NCI-H2107 (cell line): ENCODE measurements at places on chromosomes 3 and 15.
A peak's percentile ranks its signal among the peaks of the same experiment; 100 is the strongest.

DNA sequence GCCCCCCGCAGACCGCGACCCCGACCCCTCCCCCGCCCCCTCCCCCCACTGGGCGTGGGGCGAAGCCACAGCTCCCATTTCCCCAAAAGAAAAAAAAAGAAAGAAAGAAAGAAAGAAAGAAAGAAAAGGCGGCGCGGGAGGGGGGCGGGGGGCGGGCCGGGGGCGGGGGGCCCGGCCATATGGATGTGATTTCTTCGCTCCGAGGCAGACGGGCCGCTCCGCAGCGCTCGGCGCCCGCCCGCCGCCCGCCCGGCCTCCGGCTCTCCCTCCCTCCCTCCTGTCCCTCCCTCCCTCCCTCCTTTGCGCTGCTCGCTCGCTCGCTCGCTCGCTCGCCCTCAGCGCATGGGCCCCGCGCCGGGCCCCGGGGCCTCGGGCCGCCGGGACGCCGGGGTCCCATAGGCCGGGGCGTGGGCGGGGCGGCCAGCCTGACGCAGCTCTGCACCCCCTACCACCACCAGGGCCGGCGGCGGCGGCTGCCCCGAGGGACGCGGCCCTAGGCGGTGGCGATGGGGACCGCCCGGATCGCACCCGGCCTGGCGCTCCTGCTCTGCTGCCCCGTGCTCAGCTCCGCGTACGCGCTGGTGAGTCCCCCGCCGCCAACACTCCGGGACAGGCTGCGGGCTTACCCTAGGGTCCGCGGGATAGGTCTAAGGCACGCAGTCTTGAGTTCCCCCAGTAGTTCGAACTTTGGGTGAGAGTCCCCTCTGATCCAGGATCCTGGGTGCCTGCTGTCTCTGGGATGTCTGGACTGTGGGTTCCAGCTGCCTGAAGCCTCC, 5.7 kb downstream of the PTH1R start:
- no peak for DNase-seq

- peak; percentile 100 for DNase-seq
Observed at GRCh38 chr3:120094776-120095225, 554 bp upstream of the GSK3B start.

- no peak for DNase-seq
Observed at GRCh38 chr15:65059931-65060596, 7.7 kb downstream of the RASL12 start.

DNA sequence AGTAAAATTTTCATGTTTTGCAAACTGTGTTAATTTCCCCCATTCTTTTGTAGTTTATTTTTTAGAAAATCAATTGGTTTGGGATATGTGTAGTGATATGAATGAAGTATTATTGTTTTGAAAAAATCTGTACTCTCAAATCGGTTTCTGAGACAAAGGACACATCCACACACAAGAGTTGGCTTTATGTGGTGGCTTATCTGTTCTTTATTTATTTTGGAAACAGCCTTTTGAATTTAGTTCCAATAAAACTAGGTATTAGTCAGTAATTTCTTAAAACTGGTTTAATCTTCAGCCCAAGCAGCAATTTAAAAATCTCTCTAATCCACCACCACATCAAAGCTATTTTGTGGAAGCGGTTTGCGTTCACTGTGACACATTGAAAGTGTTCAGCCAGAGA, 741.5 kb upstream of the GRM7 start:
- no peak for DNase-seq

DNA sequence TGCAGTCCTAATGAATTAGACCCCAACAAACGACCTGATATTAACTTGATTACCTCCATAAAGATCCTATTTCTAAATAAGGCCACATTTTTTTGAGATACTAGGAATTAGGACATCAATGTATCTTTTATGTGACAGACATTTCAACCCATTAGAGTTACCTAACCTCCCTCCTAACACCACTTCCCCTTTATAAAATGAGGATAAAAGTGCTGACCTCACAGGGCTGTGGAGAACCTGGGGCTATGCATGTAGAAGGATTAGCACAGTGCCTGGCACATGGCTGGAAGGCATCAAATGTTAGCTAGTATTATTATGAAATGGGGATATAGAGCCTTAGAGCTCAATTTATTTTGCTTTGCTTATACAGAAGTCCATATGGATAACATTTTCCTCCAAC, 53.5 kb upstream of the LRRN1 start:
- no peak for DNase-seq

DNA sequence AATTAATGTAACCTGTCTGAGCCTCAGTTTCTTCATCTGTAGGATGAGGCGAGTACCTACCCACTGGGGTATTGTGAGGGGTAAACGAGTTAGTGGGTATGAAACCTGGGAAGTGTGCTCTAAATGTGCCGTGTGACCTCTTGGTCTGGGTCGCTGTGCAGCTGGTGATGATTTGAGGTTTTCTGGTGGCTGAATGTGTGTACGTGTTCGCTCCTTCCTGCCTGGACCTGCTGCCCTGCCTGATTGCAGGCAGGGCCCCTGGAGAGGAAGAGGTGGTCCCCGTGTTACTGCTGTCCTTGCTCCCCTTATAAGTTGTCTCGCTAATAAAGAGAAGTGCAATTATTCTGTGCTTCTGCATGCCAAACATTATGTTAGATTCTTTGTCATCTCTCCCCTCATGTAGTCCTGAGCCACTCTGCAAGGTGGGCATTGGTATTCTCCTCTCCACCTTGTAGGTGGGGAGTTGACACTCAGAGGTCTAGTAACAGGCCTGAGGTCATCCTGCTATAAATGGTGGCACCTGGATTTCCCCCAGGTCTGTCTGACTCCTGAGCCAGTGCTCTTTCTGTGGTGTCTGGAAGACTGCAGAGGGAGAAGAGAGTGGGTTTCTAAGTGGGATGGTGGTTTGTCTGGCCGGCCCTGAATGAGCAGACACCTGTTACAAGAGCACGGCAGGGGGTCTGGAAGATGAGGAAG, 15.7 kb downstream of the PDIA5 start:
- DNase-seq = no peak

- DNase-seq = no peak
Observed at GRCh38 chr3:149990423-149990948, 19.8 kb upstream of the PFN2 start.

DNA sequence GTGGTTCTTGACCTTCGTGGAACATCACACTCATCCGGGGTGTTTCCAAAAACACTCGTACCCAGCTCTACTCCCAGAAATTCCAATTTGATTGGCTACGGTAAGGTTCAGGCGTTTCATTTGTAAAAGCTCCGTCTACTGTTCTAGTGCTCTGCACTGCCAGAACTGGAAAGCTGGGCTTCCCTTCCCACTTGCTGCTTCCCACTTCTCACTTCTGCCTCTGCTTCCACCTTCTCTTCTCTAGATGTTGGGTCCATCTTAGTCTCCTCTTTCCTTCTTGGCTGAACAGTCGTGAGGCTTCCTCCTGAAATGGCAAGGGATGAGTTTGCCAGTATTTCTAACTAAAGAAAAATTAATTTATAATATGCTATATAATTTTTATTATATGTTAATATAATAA, 29.8 kb upstream of the RHCG start:
- DNase-seq = no peak

DNA sequence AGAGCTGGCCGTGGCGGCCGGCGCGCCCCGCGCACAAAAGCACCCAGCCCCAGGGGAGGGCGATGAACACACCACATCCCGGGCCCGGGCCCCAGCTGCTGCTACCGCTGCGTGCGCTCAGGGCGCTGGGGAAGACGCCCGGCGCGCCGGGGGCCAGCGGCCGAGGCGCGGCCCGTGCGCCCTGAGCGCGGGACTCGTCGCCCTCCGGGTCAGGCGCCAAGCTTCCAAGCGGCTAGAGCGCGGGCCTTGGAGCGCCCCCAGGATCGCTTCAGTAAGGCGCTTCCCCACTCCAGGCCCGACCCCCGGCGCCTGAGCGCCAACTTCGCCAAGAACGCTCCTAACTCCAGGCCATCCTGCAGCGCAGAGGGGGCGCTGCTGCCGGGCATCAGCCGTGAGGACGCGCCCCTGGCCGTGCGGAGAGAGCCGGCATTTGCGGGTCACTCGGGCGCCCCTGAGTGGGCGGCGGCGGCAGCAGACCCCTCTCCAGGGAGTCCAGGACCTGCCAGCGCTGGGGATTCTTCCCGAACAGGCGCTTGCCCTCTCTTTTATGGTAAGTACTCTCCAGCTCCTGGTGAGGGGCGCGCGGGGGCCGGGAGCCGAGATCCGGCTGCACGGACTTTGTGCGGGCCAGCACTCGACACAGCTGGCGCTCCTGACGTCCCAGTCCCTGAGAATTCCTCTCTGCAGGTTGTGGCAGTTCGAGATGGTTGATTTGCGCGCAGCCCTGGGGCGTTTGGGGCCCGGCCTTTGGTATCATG, 475 bp downstream of the SPSB4 start:
- no peak for DNase-seq

GRCh38 chr3:50320853-50321335, 1.7 kb downstream of the HYAL2 start:
- DNase-seq = no peak

- DNase-seq = no peak
Observed at GRCh38 chr3:35417080-35417479, 222.2 kb upstream of the ARPP21 start.
